Daoy (cell line): ENCODE measurements at places on chromosomes 1 and 21. TPM values are rescaled to one million over a fixed set of nuclear protein-coding genes. Genes with fewer than 3 reads are reported as not detected.

The CCDC30 gene
- 0.15 and 0.34 TPM in 2 replicates for total RNA-seq

DNA sequence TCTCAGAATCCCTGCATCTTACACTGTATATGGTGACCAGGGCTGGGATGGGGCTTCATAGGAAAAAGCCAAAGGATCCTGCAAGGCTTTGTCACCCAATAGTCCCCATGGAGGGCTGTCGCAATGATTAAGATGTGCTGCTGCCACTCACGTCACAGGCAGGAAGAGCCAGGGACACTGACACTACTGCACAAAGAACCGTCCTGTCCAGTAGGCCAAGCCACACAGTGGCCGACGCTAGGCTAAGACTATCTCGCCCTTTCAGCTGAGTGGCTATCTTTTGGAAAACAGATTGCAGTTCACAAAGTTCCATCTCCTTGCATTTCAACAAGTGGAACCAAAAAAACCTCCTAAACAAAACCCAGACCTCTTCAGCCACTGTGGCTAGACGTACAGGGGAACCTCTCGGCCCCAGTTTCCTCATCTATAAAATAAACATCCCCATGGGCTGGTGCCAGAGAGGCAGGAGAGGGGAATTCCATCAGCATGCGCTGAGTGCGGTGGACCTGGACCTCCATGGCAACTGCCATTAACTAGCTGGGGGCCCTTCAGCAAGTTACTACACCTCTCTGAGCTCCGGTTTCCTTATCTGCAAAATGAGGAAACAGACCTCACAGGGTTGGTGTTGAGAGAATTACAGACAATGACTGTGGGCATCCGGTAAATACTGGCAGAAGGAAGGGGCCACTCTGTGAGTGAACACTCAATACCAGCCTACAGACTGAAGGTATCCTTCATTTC is 8.7 kb downstream of the CAPZB start:
- peak; percentile 80 for DNase-seq

The STIL gene
- 29.8 and 37.9 TPM in 2 replicates for total RNA-seq

- peak; percentile 81 for DNase-seq
These were observed 47.9 kb downstream of the PHACTR4 start for GRCh38 chr1:28417441-28417922.

The CLIC6 gene
- total RNA-seq: 2.1 and 3.1 TPM in 2 replicates

- DNase-seq: no peak
These were observed 30.8 kb upstream of the TSNAX start for GRCh38 chr1:231497629-231498152.

DNA sequence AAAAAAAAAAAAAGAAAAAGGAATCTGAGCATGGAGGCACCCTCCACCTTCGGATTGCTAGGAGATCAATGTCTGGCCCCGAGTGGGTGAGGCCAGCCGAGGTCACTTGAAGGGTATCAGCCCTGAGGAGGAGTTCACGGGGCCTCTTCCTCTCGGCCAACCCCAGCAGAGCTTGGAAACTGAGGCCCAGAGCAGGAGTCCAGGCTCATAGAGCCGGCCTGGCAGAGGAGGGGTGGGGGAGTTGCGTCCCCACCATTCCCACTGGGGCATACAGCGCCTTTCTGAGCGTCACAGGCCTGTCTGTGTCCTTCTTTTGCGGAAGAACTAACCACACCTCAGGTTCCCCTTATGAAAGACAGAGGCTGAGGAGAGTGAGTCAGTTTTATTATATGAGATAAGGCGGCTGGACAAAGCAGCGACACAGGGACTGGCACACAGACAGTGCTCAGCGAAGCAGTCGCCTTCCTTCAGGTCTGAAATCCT is 17.1 kb upstream of the EPHA2 start:
- peak; percentile 87 for DNase-seq

The C4BPA gene
- not detected in 2 replicates for total RNA-seq

- no peak for DNase-seq
These were observed 169.5 kb upstream of the L1TD1 start for GRCh38 chr1:62025154-62025553.

The SH2D2A gene
- total RNA-seq: 0.51 and 0.57 TPM in 2 replicates

The CYP4A11 gene
- not detected in 2 replicates for total RNA-seq
